ENCODE measurements at places on chromosomes 1 and 21.
A peak's percentile ranks its signal among the peaks of the same experiment; 100 is the strongest.

GRCh38 chr1:32137111-32137510 lies 29.3 kb downstream of the KPNA6 start:
- H3K36me3 ChIP-seq, result peaks cover 8% of the 10 kb centered on the region
- no peaks in the 10 kb centered on the region for H3K27me3 ChIP-seq
- H3K4me3 ChIP-seq, result no peak overlapping the region
- peaks cover 44% of the 10 kb centered on the region for H3K4me1 ChIP-seq
- DNase-seq, result no peak

DNA sequence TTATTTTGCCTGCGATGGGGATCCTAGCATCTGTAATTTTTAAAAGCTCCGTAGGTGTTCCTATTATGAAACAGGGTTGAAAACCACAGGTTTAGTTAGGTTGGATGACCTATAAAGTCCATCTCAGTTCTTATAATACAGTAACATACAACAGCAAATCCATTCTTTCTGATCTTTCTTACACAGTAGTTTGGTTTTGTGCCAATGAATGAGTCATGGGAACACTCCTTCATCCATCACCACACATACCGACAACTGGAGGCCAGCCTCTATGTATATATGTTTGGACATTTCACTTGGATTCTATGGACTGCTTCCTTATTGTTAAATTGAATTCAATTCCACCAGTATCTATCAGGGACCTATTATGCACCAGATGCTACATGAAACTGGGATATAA lies 118.4 kb upstream of the L1TD1 start:
- H3K36me3 ChIP-seq, result no peaks in the 10 kb centered on the region
- no peaks in the 10 kb centered on the region for H3K4me1 ChIP-seq
- no peak for DNase-seq
- no peak overlapping the region for H3K27ac ChIP-seq
- no peaks in the 10 kb centered on the region for H3K27me3 ChIP-seq

GRCh38 chr1:81703391-81703755 lies 97.4 kb upstream of the ADGRL2 start:
- peaks cover 2% of the 10 kb centered on the region for H3K27me3 ChIP-seq
- H3K4me1 ChIP-seq, result no peaks in the 10 kb centered on the region
- H3K4me3 ChIP-seq, result no peak overlapping the region
- no peak overlapping the region for H3K27ac ChIP-seq

DNA sequence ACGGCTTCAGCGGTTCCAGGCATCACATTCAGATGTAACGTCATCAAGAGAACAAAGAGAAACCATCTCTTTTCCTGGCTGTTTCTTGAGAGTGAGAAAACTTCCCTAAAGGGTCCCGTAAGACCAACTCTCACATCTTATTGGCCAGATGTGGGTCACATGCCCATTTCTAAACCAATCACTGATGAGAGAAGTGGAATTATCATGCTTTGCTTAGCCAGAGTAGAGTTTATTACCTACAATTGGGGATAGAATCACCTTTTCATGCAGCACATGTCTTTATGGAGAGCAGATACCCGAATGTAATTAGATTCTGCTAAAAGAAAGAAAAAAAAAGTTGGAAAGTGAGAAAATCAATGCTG lies 54.4 kb downstream of the LYPLAL1 start:
- no peaks in the 10 kb centered on the region for H3K4me1 ChIP-seq
- peaks cover 13% of the 10 kb centered on the region for H3K36me3 ChIP-seq
- H3K4me3 ChIP-seq, result no peak overlapping the region
- no peaks in the 10 kb centered on the region for H3K27me3 ChIP-seq
- DNase-seq, result no peak

DNA sequence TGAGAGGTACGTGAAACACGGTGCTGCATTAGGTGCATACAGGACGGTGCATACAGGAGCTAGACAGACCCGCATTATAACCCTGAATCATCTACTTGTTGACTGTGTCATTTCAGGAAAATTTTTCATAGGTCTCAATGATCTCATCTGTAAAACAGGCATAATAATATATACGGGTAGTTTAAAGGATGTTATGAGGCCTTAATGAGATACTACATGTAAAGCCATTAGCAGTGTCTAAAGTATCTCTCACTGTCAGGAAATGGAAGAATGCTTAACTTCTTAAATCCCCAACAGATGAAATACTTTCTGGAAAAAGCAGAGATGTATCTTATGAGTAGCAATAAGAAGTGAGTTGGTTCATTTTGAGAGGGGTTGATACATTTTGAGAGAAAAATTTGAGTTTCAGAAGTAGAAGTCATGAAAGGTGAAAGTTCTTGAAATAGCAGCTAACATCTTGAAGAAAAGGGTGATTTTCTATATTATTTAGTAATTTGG lies 669.6 kb downstream of the PTPRC start:
- no peak overlapping the region for H3K4me3 ChIP-seq
- DNase-seq, result no peak
- H3K4me1 ChIP-seq, result peaks cover 31% of the 10 kb centered on the region
- peak overlapping the region; percentile 51 for H3K27ac ChIP-seq
- H3K27me3 ChIP-seq, result peaks cover 25% of the 10 kb centered on the region

DNA sequence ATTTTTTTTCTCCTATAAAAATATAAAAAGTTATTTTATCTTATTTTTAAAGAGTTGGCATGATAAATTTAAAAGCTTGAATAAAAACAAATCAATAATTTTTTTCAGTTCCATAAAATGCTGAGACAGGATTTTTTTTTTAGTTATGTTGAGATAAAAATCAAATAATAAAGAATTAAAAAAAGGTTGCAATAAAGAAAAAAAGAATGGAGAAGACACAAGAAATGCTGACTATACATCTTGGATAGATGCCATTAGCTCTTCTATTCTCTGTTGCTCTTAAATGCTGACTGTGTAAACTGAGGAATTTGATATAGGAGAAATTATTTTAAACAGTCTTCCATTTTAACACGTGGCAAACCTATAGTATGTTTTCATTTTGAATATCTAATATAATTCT lies 2298.5 kb downstream of the MRPL39 start:
- DNase-seq, result no peak
- no peak overlapping the region for H3K27ac ChIP-seq
- H3K36me3 ChIP-seq, result no peaks in the 10 kb centered on the region
- H3K27me3 ChIP-seq, result no peaks in the 10 kb centered on the region

DNA sequence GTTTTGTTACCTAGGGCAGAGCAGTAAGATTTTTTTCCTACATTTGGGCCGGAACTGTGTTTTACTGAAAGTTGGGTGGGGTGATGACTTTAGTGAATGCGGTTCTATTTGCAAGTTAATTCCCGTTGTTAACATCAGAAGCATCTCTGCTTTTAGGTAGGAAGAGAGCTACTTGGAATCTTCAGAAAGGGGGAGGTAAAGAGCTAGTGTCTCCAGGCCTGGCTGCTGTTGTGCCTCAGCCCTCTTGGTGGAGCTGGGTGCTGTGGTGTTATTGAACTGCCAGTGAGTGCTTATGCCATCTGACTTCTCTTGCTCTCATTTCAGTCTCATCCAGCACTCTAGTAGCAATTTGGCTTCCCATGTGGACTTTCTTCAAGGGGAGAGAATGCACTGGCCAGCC lies 3.4 kb downstream of the KDM4A start:
- H3K27ac ChIP-seq, result no peak overlapping the region
- H3K4me1 ChIP-seq, result peaks cover 26% of the 10 kb centered on the region
- H3K27me3 ChIP-seq, result no peaks in the 10 kb centered on the region
- no peak overlapping the region for H3K4me3 ChIP-seq

- H3K27me3 ChIP-seq, result no peaks in the 10 kb centered on the region
- H3K4me3 ChIP-seq, result no peak overlapping the region
- H3K4me1 ChIP-seq, result no peaks in the 10 kb centered on the region
- H3K27ac ChIP-seq, result no peak overlapping the region
- no peaks in the 10 kb centered on the region for H3K36me3 ChIP-seq
Observed at GRCh38 chr1:189275796-189276195, 1201.9 kb downstream of the BRINP3 start.

- no peak for DNase-seq
- H3K36me3 ChIP-seq, result no peaks in the 10 kb centered on the region
- H3K4me3 ChIP-seq, result no peak overlapping the region
- H3K27me3 ChIP-seq, result no peaks in the 10 kb centered on the region
- no peak overlapping the region for H3K27ac ChIP-seq
Observed at GRCh38 chr1:24584171-24584647, 28.3 kb downstream of the NCMAP start.

GRCh38 chr21:42493109-42494060 lies 2.6 kb downstream of the RSPH1 start:
- no peaks in the 10 kb centered on the region for H3K36me3 ChIP-seq
- DNase-seq, result no peak
- no peak overlapping the region for H3K4me3 ChIP-seq

DNA sequence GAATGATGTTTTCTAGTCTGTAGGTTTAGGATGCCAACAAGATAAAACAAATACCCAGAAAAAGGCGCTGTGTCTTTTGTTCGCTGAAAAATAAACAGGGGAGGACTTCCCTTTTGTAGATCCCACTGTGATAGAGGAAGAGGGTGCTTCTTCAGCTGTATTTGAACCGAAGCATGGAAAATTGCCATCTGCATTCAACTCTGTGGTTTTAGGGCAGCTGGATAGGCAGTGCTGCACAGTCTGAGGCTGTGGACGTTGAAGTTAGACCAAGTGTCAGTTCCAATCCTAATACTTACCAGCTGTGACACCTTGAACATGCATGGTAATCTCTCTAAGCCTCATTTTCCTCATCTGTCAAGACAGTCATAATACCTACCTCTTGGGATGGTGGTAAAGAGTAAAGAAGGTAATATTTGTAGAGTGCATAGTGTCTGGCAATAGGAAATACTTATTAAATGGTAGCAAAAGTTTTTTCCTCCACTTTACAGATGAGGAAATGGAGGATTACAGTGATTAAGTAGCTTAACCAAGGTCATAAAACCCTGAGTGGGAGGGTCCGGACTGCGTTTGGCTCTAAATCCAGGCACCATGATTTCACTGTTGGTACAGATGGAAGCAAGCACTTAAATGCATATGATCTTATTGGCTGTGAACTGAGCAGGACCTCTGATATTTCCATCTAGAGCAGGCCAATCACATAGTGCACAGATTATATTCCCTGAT lies 48.5 kb downstream of the UTP25 start:
- H3K27ac ChIP-seq, result no peak overlapping the region
- peaks cover 20% of the 10 kb centered on the region for H3K27me3 ChIP-seq
- DNase-seq, result no peak
- H3K4me1 ChIP-seq, result no peaks in the 10 kb centered on the region
- no peak overlapping the region for H3K4me3 ChIP-seq
- H3K36me3 ChIP-seq, result no peaks in the 10 kb centered on the region

GRCh38 chr21:38840456-38841300 lies 34.9 kb downstream of the ETS2 start:
- no peaks in the 10 kb centered on the region for H3K4me1 ChIP-seq
- H3K4me3 ChIP-seq, result no peak overlapping the region
- H3K36me3 ChIP-seq, result no peaks in the 10 kb centered on the region
- H3K27ac ChIP-seq, result no peak overlapping the region
- no peaks in the 10 kb centered on the region for H3K27me3 ChIP-seq

DNA sequence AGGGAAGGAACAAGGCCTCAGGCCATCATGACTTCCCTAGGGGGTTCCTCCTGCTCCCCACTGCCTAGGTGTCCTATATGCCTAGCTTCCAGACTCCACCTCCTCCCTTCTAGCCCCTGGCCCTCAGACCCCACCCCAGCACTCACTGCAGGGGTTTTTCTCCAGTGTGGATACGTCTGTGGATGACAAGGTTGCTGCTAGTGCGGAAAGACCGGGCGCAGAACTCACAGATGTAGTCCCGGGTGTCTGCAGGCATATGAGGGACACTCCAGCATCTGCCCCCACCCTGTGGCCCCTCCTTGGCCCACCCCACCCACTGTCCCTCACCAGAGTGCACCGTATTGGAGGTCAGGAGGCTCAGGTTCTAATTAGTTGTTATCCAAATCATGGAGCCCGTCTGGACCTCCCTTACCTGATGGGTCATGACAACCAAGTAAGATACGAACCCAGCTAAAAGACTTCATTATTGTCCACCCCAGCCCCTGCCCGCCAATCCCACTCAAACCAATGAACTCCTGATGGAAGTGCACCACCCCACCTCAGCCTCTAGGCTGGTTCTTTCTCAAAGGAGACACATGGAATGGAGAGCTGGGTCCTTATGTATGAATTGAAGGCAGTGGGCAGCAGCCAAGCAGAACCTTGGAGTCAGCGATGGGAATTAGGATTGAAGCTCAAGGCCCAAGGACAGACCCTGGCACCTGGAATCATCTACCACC lies 8.2 kb downstream of the ZNF692 start:
- no peak overlapping the region for H3K4me3 ChIP-seq
- no peak overlapping the region for H3K27ac ChIP-seq
- DNase-seq, result no peak
- peaks cover 19% of the 10 kb centered on the region for H3K4me1 ChIP-seq
- peaks cover 25% of the 10 kb centered on the region for H3K36me3 ChIP-seq

GRCh38 chr1:33516891-33517567 lies 44.6 kb downstream of the ZSCAN20 start:
- H3K27me3 ChIP-seq, result peaks cover 4% of the 10 kb centered on the region
- no peak overlapping the region for H3K27ac ChIP-seq
- H3K36me3 ChIP-seq, result no peaks in the 10 kb centered on the region

DNA sequence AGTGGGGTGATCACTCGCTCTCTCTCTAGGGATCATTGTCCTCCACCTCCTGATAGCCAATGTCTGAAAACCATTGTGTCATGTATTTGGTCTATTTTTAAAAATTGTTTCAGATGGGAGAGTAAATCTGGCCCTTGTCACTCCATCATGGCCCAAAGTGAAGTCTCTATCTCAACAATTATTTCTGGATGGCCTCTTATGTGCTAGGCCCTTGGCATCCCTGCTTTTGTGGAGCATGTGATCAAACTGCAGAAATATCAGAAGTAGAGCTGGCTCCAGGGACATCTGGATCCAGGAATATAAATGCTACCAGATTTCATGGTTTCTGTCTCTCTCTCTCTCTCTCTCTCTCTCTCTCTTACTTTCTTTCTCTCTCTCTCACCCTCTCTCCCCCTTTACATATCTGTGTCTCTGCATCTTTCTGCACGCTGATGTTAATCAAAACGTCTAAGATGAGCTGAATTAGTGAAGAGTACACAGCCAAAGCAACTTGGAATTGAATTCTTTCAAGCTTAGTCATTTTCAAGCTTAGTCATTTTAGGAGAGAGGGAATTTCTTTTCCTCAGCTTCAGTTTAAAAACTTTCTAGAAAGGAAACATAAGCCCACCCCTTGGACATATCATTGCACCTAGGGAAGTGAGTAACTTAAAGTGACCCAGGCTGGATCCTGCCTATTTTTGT lies 47.4 kb upstream of the DOCK7 start:
- no peak overlapping the region for H3K4me3 ChIP-seq
- no peaks in the 10 kb centered on the region for H3K4me1 ChIP-seq
- DNase-seq, result no peak

DNA sequence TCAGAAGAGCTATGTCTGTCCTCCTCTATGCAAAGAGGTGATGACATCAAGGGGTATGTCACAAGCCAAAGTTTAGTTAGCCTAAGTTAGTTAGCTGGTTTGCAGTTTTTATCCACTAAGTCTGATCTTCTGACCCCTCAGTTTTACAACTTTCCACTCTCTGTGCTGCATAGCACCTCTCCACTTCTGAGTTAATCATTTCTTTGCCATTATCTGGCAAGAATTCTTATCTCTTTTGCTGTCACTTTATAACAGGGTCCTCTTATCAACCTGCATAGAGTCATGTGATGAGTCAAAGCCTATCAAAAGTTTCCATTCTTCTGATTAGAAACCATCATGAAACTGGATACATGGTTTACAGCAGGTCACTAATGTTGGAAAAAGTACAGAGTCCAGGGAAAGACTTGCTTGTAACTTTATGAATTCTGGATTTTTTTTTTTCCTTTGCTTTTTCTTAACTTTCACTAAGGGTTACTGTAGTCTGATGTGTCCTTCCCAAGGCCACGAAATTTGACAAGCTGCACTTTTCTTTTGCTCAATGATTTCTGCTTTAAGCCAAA lies at the start of gene NR5A2:
NR5A2 (plus strand) TSS at position 447 of the 560 bp plus-strand sequence. CDS start 138 bp downstream, outside the sequence.
- no peak for DNase-seq
- no peaks in the 10 kb centered on the region for H3K36me3 ChIP-seq
- H3K27ac ChIP-seq, result no peak within 1 kb of the TSS
- no peak within 1 kb of the TSS for H3K4me3 ChIP-seq

Data from activated naive CD4-positive, alpha-beta T cell treated with anti-CD3 and anti-CD28 coated beads for 36 hours (primary cell).